ENCODE measurements at places on chromosomes 7 and 10.

DNA sequence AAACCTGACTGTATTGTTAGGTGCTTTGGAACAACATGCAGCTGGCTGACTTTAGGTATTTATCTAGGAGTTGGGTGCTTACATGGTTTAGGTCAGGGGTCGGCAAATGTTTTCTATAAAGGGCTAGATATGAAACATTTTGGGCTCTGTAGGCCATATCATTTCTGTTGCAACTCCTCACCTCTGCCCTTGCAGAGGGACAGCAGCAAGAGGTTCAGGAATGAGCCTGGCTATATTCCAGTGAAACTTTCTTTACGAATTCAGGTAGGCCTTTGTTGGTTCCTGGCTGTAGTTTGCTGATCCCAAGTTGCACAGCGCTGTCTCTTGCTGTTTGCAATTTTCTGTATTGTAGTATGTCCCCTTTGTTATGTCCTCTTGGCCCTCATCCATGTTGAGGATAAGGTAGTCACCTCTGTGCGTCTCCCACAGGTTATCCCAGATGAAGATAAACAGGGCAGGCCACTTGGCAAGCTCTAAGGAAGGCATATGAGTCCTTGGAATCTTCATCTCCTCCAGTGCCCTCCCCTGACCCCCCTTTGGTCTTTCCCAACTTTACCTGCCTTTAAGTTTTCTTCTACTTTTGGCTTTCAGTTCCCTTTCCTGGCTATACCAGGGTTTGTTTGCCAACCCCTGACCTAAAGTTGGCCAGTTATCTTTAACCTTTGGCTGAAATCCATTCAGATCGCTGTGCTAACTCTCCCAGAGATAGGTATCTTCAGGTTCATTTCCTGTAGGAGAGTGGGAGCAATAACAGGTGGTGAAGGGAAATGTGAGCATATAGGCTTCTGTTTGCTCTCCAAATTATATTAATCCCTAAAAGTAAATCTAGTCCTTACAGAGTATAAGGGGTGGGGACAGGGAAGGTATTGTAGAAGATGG lies 36.1 kb downstream of the SGPL1 start:
- no peak for DNase-seq

- no peak for DNase-seq
Observed at GRCh38 chr7:108459922-108460551, 3.8 kb upstream of the NRCAM start.

DNA sequence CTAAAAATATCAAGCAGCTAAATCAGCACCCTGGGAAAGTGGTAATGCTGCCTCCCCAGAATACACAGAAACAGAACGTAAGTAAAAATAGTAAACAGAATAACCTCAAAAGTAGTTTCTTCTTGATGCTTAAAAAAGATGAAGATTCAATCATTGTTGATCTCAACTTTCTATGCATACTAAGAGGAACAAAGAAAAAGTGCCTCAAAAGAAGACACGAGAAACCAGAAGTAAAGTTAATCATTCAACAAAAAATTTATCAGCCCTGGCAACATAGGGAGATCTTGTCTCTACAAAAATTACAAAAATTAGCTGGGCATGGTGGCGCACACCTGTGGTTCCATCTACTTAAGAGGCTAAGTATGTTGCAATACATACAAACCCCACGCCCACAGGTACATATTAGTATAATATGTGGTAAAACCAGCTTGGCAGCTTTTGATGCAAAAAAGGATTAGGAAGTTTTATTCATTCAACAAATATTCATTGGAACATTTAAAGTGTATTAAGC lies 153.7 kb downstream of the NRBF2 start:
- DNase-seq, result no peak

DNA sequence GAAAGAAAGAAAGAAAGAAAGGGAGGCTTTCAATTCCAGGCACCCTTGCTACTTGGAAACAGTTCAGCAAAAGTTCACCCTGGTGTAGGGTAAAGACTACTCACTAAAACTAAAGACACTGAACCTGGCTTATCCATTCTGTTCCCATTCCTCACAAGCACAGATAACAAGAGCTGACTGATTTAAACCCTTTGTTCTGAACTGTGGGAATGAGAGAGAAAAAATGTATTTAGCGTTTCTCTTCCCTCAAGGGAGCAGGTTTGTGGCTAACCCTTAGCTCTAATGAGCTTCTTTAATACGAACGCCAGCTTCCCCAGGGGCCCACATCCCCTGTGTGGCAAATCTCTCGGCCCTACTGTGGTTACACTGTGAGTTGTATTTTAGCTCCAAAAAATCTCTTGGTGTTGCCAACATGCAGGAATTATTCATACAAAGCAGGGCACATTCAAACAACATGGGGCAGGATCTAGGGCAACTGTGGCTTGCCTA lies 23.3 kb downstream of the PRTFDC1 start:
- no peak for DNase-seq

DNA sequence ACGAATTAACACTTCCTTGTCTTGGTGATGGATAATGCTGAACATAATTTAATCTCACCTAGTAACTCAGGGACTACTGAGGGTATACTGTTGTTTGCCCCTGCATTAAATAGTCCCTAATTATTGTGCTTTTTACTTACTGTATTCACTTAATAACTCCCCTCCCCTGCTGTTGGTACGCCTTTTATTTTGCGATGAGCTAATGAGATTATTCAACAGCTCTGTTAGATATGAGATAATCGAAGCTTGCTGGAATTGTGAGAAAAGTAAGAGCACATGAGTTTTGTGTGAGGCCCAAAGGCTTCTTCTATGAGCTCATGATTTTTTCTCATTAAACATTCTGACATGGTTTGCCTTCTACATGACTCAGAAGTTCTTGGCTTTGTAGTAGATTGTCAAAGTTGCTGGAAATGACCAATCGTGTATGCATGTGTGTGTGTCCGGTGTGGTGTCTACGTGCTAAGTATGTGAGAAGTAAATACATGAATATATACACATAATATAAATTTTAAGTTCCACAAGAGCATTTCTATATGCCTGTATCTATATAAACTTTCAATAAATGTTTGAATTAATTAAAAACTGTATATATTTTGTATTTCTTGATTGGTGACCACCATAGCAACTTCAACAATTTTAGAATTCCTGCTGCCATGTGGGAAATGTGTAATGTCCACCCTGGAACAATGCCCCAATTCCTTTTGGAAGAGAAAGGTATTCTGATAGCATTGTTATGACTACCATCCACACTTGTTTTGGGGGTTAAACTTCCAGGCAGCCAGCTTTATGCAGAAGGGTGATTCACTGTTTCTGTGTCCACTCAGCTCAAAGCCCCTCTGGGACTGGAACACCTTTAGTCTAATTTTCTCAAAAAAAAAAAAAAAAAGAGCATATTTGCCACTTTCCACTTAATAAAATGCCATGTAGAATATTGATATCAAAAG lies 106.2 kb downstream of the SAMD9 start:
- no peak for DNase-seq

DNA sequence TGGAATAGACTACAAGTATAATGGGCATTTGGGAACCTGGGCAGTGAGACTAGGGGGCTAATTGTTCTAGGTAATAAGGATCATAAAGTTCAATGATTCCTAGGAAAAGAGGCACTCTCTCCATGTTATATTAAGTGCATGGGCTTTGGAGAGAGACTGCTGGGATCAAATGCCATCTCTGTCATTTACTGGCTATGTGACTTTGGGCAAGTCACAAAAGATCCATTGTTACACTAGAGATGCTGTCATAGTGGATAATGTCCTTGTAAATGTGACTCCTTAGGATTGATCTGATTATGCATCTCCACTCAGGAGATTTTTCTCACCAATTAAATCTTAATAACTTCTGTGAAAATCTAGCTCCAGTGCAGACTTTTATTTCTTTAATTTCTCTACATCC lies 156.3 kb upstream of the CACNA2D1 start:
- DNase-seq, result no peak

GRCh38 chr7:139084709-139085108 lies 24.8 kb downstream of the ZC3HAV1 start:
- no peak for DNase-seq

DNA sequence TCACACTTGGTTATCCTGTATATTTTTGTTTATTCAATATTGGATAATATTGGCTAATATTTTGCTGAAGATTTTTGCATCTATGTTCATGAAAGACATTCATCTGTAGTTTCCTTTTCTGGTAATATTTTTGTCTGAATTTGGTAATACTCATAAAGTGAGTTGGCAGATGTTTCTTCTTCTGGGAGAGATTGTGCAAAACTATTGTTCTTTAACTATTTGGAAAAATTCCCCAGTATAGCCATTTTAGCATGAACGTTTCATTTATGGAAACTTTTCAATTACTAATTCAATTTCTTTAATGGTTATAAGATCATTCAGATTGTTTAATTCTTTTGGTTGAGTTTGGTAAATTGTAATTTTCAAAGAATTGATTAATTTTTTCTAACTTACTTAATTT lies 560.8 kb upstream of the FZD8 start:
- no peak for DNase-seq

GRCh38 chr10:100868382-100868781 lies 44.4 kb upstream of the SLF2 start:
- no peak for DNase-seq

GRCh38 chr10:26859241-26860101 lies 1.3 kb downstream of the ABI1 start:
- no peak for DNase-seq

DNA sequence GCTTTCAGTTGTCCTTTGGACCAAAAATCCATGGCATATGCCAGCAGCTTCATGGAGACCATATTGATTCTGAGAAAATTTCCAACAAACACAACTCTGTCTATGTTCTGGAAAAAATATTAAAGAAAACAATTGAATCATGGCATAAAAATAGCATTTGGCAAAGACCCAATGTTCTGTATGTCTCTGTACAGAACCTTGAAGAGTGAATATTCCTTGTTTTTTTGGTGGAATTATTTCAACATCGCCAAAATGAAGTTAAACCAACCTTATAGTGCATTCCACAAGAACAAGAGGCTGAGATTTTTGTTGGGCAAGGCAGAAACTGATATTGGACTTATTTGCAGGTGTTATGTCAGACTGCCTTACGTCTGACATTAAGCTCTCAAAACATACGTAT lies 53.3 kb upstream of the SLC16A12 start:
- no peak for DNase-seq

DNA sequence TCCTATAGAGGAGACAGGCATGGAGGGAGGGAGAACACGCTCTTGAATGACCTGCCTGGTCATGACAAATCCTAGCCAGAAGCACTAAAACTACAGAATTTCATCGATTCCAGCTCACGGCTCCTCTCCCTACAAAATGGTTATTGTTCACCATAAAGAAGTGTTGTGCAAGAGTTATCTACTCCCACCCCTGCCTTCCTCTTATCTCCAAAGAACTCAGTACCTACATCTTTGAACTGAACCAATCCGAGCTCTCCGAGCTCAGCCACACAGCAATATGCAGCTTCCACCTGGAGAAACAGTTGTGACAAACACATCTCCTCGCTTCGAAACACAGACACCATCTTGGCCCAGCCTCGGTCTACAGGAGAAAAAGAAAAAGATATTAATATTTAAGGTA lies 26.9 kb upstream of the TMEM213 start:
- DNase-seq, result no peak

GRCh38 chr10:71357792-71358265 lies 38.8 kb downstream of the SLC29A3 start:
- DNase-seq, result no peak

- no peak for DNase-seq
Observed at GRCh38 chr7:147607157-147607800, 983.3 kb upstream of the C7orf33 start.

DNA sequence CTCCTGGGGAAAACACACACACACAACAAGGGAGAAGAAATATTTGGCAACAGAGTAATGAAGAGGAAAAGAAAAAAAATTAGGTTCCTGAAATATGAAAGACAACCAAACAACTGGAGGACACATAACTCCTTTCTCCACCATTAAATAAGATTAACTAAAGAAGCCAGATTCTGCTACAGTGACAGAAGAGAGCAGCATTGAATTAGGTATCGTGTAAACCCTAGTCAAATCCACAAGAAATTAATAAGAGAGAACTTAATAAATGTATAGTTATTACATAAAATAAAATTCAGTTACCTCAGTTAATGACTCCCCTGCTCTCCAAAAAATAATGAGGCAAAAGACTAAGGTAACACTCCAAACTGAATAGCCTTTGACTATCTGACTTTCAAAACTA lies 306.7 kb downstream of the CRPPA start:
- no peak for DNase-seq

DNA sequence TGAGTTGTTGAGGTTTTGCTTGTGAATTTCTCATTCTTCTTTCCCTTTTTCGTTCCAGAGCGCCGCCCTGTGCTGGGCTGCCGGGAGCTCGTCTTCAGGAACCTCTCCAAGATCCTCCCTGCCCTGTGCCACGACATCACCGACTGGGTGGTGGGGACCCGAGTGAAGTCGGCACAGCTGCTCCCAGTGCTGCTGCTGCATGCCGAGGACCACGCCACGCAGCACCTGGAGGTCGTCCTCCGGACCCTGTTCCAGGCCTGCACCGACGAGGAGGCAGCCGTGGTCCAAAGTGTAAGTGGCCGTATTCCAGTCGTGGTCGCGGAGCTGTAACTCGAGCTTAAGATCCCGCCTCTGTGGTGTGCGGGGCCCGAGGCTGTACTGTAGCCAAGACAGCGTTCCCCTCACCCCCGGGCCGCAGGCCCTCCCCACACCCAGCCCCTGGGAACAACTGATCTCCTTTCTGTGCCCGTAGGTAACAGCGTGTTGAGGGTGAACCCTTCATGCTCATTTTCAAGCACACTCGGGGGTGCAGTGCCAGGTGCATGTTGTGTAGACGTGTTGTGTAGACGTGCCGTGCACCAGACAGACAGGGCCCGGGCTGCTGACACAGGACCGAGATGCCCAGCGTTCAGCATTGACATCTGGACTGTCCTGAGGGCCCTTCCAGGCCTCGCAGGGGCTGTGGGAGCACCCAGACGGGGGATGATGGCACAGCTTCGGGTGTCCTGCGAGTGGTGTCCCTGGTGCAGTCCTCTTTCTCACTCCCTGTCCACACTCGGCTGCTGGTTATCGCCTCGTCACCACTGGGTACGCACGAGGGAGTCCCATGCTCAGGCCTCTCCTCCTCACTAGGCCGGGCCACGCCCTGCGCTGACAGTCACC lies 27.7 kb upstream of the PRKAR1B start:
- DNase-seq, result no peak

DNA sequence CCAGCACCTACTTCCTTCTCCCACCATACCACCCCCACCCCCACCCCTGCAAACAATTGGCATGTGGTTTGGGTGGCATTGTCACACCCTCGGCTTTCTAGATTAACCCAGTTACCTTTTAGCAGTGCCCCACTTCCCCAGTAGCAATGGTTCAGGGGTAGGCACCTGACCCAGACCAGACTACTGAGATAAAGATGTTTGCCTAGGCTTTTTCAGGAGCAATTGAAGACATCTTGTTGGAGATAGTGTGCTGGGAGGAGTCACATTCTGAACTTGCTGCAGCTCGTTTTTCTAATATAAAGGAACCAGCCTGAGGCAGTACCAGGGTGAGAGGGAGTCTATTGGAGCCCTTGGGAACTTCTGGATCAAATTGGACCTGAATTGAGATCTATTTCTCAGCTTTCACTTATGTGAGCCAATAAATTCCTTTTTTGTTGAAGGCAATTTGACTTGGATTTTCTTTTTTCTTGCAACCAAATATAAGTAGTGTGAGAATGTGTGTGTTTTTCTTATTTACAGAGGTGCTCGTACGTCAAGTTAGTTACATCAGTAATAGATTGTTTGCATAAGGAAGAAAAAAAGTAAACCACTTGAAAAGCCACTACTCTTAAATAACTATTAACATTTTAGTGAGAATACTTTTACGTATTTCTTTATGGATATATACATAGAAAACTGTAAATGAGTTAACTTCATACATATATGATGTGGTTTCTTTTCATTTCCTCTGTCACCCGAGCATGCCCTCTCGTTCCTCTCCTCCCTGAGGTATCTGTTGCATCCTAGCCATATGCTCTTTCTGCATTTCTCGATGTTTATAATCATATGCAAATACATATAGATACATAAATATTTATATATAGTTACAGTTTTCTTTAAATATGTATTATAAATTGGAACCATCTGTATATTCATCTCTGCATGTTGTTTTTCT lies 38.0 kb downstream of the RAB18 start:
- no peak for DNase-seq

Measured in T-helper 17 cell (primary cell).